ENCODE measurements at places on chromosomes 1 and 21. TPM values are rescaled to one million over a fixed set of nuclear protein-coding genes. Genes with fewer than 3 reads are reported as not detected.

GRCh38 chr1:183349201-183349711 is 68.9 kb downstream of the NMNAT2 start:
- no peak for DNase-seq

Gene C1QC
- total RNA-seq, result 0.96 TPM

DNA sequence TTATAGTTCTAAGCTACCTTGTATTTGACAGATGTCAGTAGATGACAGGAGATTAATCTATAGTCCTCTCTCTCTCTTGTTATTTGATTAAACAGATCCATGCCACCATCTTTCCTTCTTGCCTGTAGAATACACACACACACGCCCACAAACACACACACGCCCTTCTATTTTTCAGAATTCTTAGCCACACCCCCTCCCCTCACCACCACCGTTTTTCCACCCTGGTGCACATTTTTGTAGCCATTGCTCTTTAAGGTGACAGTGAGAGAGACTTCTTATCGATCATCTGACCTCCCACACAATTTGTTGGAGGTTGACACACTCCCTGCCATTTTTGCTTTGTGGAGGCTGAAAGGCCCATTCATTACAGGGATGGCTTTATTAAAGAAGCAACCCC is 123.2 kb downstream of the NTNG1 start:
- no peak for DNase-seq

- DNase-seq, result no peak
These were observed 376.9 kb downstream of the GPATCH2 start for GRCh38 chr1:217253985-217254384.

DNA sequence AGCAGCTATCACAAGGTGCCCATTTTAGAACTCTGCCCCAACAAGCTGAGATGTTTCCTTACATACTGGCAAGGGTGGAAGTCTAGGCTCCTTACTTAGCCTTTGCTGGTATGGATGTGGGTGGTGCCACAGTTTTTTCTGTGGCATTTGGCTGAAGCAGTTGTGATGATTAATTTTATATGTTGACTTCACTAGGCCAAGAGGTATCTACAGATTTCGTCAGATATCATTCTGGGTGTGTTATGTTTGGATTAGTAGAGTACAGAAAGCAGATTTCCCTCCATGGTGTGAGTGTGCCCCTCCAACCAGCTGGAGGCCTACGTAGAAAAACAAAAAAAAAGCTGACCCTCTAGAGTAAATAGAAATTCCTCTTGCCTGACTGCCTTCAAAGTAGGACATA is 317.0 kb downstream of the BARHL2 start:
- no peak for DNase-seq

Gene CACNA1S
- total RNA-seq, result not detected

- no peak for DNase-seq
These were observed 1.0 kb upstream of the WDR4 start for GRCh38 chr21:42880352-42880751.

GRCh38 chr1:3327936-3328590 is 126.4 kb upstream of the ARHGEF16 start:
- DNase-seq, result no peak

GRCh38 chr1:246114369-246114768 is 392.7 kb downstream of the SMYD3 start:
- DNase-seq, result no peak

- no peak for DNase-seq
These were observed 7.7 kb downstream of the NENF start for GRCh38 chr1:212440419-212440818.

GRCh38 chr1:193115629-193116227 is 6.1 kb upstream of the CDC73 start:
- no peak for DNase-seq

GRCh38 chr1:168819668-168820067 is 90.7 kb upstream of the DPT start:
- no peak for DNase-seq

Gene OR2T35
- not detected for total RNA-seq

DNA sequence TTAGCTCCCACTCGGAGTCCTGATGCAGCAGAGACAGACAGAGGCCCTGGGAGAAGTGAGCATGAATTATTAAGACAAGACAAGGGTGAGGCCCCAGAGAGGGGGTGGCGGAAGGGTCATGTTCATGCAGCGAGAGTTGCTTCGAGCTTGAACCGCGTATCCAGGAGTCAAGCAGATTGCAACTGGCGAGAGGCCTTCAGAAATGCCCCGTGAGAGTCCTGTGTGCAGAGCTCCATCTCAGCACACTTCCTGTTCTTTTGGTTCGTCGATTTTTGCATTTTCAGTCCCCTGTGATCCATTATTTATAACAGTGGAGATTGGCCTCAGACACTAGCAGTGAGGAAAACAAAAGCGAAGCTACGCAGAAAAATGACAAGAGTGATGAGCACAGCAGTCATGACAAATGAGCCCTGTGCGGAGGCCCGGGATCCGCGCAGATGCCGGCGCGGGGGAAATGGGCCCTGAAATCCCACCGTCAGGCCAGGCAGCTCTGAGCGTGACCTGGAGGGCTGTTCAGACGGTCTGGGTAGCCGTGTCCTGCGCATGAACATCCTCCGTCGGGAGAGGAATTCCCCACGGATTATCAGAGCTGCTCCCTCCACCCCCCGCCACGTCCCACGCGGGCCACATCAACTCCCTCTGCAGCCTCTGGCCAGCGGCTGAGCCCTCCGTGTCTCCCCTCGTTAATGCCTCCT is 15.0 kb downstream of the PDE9A start:
- DNase-seq, result no peak

DNA sequence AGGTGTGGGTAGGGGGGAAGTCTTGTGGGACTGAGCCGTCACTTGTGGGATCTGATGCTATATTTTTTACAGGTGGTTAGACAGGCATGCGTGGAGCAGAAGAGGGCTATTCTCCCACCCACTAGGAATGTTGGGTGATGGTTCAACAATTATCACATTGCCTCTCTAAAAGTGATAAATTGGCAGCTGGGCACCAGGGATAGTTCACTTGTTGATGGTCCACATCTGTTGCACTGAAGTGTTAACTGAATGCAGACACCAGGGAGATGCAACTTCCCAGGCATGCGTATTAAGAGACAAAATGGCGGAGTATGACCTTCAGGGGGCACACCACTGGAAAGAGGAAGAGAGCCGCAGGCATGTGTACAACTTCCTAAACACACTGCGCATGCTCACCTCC is 193.3 kb upstream of the TNR start:
- DNase-seq, result no peak

GRCh38 chr21:41426676-41427404 is 801 bp downstream of the MX1 start:
- no peak for DNase-seq

DNA sequence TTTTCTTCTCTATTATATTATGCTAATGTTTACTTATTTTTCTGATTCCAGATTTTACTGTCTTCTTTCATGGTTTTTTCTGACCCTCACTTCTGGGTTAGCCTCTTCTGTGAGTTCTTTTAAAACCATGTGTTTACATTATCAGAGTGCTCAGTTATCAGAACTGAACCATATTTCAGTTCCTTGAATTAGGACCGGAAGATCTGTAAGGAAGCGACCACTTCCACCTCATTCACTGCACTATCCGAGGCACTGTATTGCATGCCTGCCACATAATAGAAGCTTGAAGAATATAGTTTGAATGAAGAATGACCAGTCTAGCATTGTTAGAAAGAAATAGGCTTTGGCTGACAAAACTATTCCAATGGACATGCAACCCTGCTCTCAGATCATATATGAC is 281.0 kb upstream of the DEPDC1 start:
- DNase-seq, result no peak

DNA sequence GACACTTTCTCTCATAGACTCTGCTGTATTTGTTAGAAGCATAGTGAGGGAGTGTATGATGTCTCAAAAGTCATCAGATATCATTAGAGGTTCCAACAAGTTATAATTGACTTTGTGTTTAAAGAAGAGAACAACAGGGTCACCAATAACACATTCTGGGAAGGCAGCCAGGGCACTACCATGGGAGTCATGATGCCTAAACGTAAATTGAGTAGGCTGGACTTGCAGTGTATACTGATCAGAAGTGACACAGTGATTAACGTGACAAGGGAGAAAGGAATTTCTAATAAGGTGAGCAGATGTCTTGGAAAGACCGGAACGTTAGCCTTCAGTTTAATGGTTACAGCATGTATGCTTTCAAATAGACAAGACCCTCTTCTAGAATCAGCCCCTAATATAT is 973.2 kb downstream of the NCAM2 start:
- no peak for DNase-seq

DNA sequence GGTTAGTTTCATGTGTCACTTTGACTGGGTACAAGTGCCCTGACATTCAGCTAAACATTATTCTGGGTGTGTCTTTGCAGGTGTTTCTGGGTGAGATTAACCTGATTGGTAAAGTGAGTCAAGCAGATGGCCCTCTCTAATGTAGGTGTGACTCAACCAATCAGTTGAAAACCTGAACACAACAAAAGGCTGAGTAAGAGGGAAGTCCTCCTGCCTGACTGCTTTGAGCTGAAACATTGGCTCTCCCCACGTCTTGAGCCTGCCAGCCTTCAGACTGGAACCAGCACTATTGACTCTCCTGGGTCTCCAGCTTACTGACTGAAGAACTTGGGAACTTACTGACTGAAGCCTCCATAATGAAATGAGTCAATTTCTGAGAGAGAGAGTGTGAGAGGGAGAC is 70.0 kb upstream of the C21orf91 start:
- no peak for DNase-seq

Gene GJA5
- total RNA-seq, result not detected

Gene CD101
- total RNA-seq, result 10.6 TPM

Gene GPR153
- total RNA-seq, result 0.58 TPM

- no peak for DNase-seq
These were observed 79.6 kb downstream of the ST3GAL3 start for GRCh38 chr1:43786960-43787359.

Gene OR10J1
- not detected for total RNA-seq

- DNase-seq, result no peak
These were observed 25.3 kb upstream of the PIK3CD start for GRCh38 chr1:9626201-9626608.

DNA sequence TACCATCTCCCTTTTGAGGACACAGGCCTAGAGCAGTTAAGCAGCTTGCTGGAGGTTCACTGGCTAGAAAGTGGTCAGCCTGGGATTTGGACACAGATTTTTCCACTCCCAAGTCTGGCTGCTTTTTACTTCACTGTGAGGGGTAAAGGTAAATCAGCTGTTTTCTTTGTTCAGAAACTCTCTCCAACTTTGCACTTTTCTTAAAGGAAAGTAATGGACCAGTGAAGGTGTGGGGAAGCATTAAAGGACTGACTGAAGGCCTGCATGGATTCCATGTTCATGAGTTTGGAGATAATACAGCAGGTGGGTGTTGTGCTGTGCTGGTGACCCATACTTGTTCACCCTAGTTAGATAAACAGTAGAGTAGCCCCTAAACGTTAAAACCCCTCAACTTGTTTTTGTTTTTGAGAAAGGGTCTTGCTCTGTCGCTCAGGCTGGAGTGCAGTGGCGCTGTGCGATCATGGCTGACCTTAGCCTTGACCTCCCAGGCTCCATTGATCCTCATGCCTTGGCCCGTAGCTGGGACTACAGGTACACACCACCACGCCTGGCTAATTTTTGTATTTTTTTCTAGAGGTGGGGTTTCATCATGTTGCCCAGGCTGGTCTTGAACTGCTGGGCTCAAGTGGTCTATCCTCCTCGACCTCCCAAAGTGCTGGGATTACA is 4.2 kb downstream of the SOD1 start:
- no peak for DNase-seq

DNA sequence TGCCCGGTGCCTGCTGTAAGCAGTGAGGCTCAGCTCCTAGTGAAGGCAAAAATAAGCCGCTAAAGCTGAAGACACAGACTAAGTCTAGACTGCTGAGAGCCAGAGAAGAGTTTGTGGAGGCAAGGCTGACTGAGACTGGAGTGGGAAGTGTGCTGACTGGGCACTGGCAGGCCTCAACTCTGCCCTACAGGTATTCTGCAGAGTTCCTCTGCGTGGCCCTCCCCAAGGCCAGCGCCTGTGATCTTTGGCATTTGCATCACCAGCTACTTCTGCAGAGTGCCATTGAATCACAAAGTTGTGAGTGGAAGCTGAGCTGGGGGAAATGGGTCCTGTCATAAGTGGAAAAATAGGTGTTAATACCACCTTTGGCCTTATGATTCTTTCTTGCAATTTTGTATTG is 905.7 kb downstream of the PLA2G4A start:
- DNase-seq, result no peak

Gene SLC5A9
- total RNA-seq, result not detected

GRCh38 chr1:78156805-78157521 is 111.2 kb downstream of the GIPC2 start:
- DNase-seq, result no peak

GRCh38 chr1:67239738-67240137 is 67.9 kb upstream of the IL12RB2 start:
- no peak for DNase-seq

DNA sequence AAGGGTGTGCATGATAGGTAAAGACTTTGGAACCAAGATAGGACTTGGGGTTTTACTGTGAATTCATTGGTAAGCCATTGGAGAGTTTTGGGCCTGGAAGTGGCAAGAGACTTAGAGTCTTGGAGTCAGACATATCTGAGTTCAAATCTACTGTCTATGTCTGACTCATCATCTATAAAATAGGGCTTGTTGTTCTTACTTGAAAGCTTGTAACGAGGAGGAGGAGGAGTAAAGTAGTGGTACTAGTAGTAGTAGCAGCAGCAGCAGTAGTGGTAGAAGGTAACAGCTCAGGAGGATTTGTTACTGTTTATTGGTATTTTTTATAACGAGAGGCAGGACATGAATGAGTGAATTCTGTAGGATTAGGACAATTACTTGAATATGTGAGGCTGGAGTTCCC is 62.7 kb downstream of the CACHD1 start:
- DNase-seq, result no peak

Gene TLR5
- total RNA-seq, result 2.5 TPM

DNA sequence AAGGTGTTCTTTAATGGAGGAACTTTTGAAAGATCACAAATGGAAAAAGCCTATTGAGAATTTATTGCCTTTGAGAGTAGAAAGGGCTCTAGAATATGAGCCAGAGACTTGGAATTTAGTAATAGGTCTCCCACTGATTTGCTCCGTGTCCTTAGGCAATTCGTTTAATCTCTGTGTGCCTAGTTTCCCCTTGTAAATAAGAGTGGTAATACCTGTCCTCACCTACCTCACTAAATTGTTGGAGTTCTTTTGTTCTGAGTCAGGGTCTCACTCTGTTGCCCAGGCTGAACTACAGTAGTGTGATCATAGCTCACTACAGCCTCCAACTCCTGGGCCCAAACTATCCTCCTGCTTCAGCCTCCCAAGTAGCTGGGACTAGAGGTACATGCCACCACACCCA is 15.0 kb upstream of the TEKT2 start:
- DNase-seq, result no peak

Gene SLAMF7
- 25.8 TPM for total RNA-seq

- DNase-seq, result no peak
These were observed 39.4 kb downstream of the STXBP3 start for GRCh38 chr1:108785880-108786279.

Gene CFHR1
- total RNA-seq, result not detected

Gene OR6N1
- total RNA-seq, result not detected

Gene ERVH48-1
- 1.2 TPM for total RNA-seq

Gene DEGS1
- total RNA-seq, result 43.5 TPM

GRCh38 chr1:54219688-54220003 is 19.7 kb downstream of the MRPL37 start:
- DNase-seq, result no peak

Gene OR2T29
- not detected for total RNA-seq

Gene GABRD
- total RNA-seq, result not detected

Gene RPTN
- total RNA-seq, result not detected

Gene ADIPOR1
- 50.3 TPM for total RNA-seq

Data from T-cell (primary cell).